Myocyte (in vitro differentiated cells): ENCODE measurements at places on chromosomes 11 and 22. TPM values are rescaled to one million over a fixed set of nuclear protein-coding genes. Genes with fewer than 3 reads are reported as not detected.

OR10A3 gene
- 0.45 TPM in 1 of 2 replicates, not detected in the other for total RNA-seq

DTX4 gene
- total RNA-seq: 7.9 and 8.2 TPM in 2 replicates

PTPRCAP gene
- 0.88 and 0.94 TPM in 2 replicates for total RNA-seq

IRAG1 gene
- 0.56 and 0.99 TPM in 2 replicates for total RNA-seq

ZBTB16 gene
- 0.53 and 0.78 TPM in 2 replicates for total RNA-seq

DNA sequence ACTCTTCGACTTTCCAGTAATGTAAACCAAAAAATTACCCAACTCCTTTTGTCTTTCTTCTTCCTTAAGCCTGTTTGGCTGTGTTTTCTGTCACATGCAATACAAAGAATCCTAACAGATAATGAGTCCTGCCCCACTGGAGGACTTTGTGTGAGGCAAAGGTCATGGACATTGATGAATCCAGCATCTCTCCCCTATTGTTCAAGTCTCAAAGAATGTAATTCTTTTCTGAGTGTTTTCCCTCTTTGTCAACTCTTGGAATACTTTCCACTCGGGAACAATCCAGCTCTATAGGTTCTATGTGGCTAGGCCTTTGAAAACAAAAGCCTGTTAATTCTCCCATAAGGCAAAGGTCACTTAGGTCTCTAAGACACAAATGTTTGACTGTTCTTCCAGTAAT, 100.7 kb downstream of the FAR1 start:
- no peak for DNase-seq

- no peak for DNase-seq
These were observed 1.0 kb upstream of the BTG4 start for GRCh38 chr11:111513240-111513605.

DNA sequence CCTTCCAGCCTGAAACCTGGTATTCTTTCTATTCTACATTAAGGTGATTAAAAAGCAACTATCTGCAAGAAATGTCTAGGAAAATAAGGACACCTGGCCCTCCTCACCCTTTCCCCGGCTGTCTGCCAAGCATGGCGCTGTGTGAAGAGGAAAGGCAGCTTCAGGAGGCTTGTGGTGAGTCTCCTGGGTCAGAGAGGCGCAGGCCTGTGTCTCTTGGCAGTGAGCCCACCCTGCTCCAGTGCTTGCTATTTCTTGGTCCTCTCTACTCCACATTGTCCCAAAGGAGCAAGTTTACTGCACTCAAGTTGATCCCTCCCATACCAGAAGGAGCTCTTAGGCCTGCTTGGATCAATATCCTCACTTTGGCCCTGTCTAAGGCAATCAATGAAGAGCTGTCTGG, 520.7 kb upstream of the B3GAT1 start:
- DNase-seq: no peak
